ENCODE measurements at places on chromosomes 3 and 15. TPM values are rescaled to one million over a fixed set of nuclear protein-coding genes. Genes with fewer than 3 reads are reported as not detected.

- DNase-seq = no peak
Measured at GRCh38 chr3:149654188-149654601, 3.6 kb downstream of the WWTR1 start.

- DNase-seq = no peak
Measured at GRCh38 chr3:24043168-24043567, 98.1 kb downstream of the NR1D2 start.

DNA sequence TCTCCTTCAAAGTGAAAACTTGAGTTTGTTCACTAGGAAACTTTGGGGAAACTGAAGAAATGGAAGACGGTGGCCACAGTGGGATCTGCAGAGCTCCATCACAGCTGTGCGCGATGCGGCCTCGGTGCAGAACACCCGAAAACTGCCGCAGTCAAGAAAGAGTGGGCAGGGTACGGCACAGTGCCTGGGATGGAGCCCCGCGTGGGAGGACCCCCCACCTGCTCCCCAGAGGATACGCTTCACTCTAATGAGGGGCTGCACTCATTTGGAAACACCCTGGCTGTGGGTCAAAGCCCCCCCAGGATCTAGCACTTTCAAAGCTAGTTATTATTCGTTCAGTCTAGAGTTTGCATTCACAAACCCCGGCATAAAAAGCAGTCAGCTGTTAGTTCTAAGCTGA is 9.5 kb downstream of the ADAMTS17 start:
- peak; percentile 7 for DNase-seq

DNA sequence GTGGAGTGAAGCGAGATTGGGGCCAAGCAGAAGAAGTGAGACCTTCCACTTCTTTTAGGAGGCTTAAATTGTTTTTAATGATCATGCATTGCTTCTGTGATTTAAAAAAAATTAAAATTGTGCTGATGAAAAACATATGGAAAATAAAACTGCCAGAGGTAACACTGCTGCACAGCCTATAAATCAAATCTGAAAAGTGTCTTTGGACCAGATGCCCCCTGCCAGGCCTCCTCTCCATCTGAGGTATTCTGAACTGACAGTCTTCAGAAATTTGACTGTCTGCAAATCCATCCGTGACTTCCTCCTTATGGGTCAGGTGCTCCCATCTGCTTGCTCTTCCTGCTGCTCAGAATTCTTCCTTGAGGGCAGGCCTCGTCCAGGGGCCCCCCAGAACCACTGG is 108.5 kb upstream of the NR2E3 start:
- no peak for DNase-seq

The ISLR gene
- 59.9 TPM for total RNA-seq

All from right atrium auricular region (tissue), 2 donors.